ENCODE measurements at places on chromosomes 2 and 18. TPM values are rescaled to one million over a fixed set of nuclear protein-coding genes. Genes with fewer than 3 reads are reported as not detected.

DNA sequence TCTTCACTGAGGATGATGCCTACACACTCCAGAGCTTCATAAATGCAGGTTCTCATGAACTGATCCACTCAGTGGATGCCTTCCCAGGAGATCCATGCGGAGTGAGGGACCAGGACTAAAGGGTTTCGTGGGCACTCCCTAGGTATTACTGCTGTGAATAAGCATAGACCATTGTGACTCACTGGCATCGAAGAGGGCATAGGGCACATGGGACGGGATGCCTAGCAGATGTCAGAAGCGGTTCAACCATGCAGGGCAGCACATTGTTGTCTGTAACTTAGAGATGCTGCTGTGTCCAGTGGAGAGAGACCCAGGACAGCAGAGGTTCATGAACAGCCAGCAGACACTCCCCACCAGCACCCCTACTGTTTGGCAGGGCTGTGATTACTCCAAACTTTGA lies 17.2 kb downstream of the GKN2 start:
- DNase-seq = no peak

DNA sequence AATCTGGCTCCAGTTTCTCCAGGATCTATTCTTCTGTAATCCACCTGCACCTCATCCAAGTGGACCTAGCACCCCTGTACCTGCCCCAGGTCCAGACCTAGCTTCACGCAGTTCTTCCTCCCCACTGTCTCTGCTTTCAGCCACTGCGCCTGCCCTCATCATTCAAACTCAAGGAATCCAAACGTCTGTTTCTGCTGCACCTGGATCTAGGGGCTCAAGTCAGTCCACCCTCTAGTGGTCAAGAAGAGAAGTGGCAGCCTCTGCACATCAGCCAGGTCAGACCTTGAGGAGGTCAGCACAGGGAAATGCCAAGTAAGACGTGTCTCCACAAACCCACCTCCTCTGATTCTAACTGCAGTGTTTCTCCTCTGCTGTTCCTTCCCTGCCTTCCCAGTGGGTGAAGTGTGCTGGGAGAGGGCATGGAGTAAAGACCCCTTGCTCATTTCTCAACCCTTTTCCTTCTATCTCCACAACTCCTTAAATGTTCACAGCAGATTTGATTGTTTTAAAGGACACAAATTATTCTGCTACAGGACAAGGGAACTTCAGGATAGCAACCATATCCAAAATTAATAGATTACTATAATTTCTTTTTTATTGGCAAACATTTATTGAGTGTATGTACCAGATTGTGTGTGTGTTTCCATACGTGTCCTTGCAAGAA lies 8.6 kb upstream of the RNF152 start:
- peak; percentile 65 for DNase-seq

The CLEC4F gene
- total RNA-seq = not detected

The EFR3B gene
- 1.1 TPM for total RNA-seq

All from fibroblast of the aortic adventitia (primary cell).